Activated CD4-positive, alpha-beta memory T cell treated with anti-CD3 and anti-CD28 coated beads for 36 hours (primary cell): ENCODE measurements at places on chromosomes 3 and 15. TPM values are rescaled to one million over a fixed set of nuclear protein-coding genes. Genes with fewer than 3 reads are reported as not detected.

DNA sequence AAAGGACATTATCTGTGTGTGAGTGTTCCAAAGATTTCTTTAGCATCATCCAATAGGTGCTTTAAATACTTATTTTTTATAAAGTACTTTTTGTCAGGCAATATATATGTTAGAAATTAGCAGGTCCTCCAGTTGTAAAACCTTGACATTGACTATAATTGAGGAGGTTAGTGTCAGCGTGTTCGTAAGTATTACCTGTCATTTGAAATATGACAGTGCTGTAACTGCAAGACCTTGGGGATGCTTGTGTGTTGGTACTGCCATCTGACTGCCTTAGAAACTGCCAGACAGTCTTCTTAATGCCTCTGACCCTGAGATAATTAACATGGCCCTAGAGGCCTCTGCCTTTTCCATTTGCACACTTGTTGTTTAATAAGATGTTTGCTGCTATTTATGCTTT lies 170.7 kb downstream of the NAALADL2 start:
- H3K4me3 ChIP-seq: no peak overlapping the region
- no peaks in the 10 kb centered on the region for H3K36me3 ChIP-seq
- no peaks in the 10 kb centered on the region for H3K27me3 ChIP-seq
- DNase-seq: no peak
- no peaks in the 10 kb centered on the region for H3K4me1 ChIP-seq
- no peak overlapping the region for H3K27ac ChIP-seq

GRCh38 chr3:1228289-1228688 lies 135.5 kb downstream of the CNTN6 start:
- DNase-seq: no peak
- no peaks in the 10 kb centered on the region for H3K4me1 ChIP-seq
- H3K36me3 ChIP-seq: no peaks in the 10 kb centered on the region
- H3K27me3 ChIP-seq: no peaks in the 10 kb centered on the region
- H3K4me3 ChIP-seq: no peak overlapping the region

DNA sequence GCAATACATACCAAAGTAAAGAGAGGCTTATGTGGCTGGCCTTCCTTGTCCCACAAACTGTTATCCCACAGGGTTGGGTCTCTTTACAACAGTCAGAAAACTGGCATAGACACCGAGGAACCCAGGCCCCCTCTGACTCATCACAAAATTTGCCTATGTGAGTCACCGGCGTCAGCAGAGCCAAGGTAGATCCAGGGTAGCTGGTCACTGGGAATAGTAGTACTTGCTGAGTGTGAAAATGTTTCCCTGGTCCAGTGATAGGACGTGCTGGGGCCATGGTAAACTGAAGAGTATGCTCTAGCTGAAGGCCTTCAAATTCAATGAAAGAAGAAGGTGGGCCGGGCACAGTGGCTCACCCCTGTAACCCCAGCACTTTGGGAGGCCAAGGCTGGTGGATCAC lies 27.1 kb upstream of the SKIL start:
- H3K4me1 ChIP-seq: peaks cover 2% of the 10 kb centered on the region
- no peaks in the 10 kb centered on the region for H3K36me3 ChIP-seq
- no peaks in the 10 kb centered on the region for H3K27me3 ChIP-seq

- no peak overlapping the region for H3K4me3 ChIP-seq
- no peak overlapping the region for H3K27ac ChIP-seq
These were observed 227.5 kb upstream of the EPHA3 start for GRCh38 chr3:88879905-88880304.

DNA sequence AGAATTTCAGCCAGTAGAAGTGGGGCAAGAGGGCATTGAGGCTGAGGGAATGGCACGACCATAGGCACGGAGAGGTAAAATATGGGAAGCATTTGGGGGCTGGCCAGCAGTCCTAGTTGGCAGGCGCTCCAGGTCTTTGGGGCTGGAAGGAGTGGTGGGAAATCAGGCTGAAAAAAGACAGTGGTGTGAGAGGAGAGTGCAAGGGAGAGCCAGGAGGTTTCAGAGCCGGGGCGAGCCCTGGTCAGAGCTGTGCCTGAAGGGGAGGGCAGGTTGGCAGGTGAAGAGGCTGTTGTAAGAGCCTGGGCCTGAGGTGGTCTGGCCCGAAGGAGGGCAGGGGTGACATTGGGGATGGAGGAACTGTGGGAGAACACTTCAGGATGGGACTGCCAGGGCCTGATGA lies 1.6 kb upstream of the IDH3A start:
- H3K27me3 ChIP-seq: no peaks in the 10 kb centered on the region
- peaks cover 3% of the 10 kb centered on the region for H3K36me3 ChIP-seq
- no peak overlapping the region for H3K27ac ChIP-seq
- peaks cover 30% of the 10 kb centered on the region for H3K4me1 ChIP-seq

GRCh38 chr15:31160740-31161495 lies 59.4 kb upstream of the TRPM1 start:
- H3K27ac ChIP-seq: no peak overlapping the region
- peaks cover 2% of the 10 kb centered on the region for H3K4me1 ChIP-seq
- no peaks in the 10 kb centered on the region for H3K36me3 ChIP-seq
- DNase-seq: no peak

GRCh38 chr3:30904996-30905395 lies 10.5 kb upstream of the GADL1 start:
- no peak overlapping the region for H3K27ac ChIP-seq
- no peak overlapping the region for H3K4me3 ChIP-seq
- H3K4me1 ChIP-seq: no peaks in the 10 kb centered on the region
- no peaks in the 10 kb centered on the region for H3K27me3 ChIP-seq
- DNase-seq: no peak

- H3K36me3 ChIP-seq: no peaks in the 10 kb centered on the region
- H3K4me1 ChIP-seq: peaks cover 45% of the 10 kb centered on the region
- H3K27me3 ChIP-seq: no peaks in the 10 kb centered on the region
- no peak overlapping the region for H3K27ac ChIP-seq
These were observed 48.9 kb downstream of the APBA2 start for GRCh38 chr15:28934645-28935044.

DNA sequence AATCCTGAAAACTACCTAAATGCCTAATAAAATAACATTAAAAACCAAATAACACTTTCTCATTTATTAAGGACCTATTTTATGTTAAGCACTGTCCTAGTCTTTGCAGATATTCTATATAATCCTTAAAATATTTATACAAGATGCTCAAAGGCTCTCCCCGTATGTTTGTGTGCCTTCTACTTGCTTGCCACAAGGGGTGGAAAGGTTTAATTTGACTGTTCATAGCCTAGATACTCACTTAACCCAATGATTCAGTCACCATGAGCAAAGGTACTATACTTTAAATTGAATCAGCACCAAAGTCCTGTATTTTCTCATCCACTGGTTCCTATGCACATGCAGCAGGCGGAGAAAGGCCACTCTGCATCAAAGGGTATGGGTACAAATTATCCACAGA lies 32.0 kb downstream of the LSAMP start:
- no peaks in the 10 kb centered on the region for H3K36me3 ChIP-seq
- no peak overlapping the region for H3K27ac ChIP-seq
- H3K4me1 ChIP-seq: no peaks in the 10 kb centered on the region
- H3K4me3 ChIP-seq: no peak overlapping the region
- H3K27me3 ChIP-seq: no peaks in the 10 kb centered on the region
- no peak for DNase-seq

Gene GOLGA6B
- not detected for total RNA-seq

Gene RHOA
- total RNA-seq: 497 TPM

- DNase-seq: no peak
- no peak overlapping the region for H3K27ac ChIP-seq
- H3K36me3 ChIP-seq: no peaks in the 10 kb centered on the region
- no peaks in the 10 kb centered on the region for H3K4me1 ChIP-seq
- no peak overlapping the region for H3K4me3 ChIP-seq
- peaks cover 40% of the 10 kb centered on the region for H3K27me3 ChIP-seq
These were observed 5.9 kb upstream of the SYNM start for GRCh38 chr15:99098991-99099390.

DNA sequence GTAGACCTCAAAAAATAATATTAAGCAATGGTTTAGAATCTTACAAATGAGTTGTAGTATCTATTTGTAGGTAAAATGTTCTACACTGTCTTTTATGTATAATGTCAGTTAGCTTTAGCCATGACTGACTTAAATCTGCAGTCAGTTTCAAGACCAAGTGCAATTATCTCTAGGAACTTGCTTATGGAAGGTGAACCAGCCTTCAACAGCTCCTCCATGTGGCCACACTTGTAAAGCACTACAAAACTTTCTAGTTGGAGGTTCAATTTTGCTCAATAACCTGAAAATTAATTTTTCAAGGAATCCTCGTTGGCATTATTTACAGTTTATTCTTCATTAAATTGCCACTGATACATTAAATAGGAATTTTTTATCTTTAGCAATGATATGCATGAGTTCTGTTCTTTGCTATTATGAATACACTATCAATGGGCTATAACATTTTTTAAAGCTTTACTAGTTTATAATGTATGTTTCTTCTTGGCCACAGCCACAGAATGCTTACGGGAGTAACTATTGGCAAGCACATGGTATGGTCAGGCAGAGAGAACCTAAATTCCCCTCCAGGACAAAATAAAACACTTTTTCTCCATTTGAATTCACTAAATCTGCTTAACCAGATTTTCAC lies 315.3 kb upstream of the UBE2E2 start:
- no peak overlapping the region for H3K4me3 ChIP-seq
- H3K36me3 ChIP-seq: no peaks in the 10 kb centered on the region
- DNase-seq: no peak
- no peaks in the 10 kb centered on the region for H3K4me1 ChIP-seq
- H3K27ac ChIP-seq: no peak overlapping the region

Gene SOX14
- not detected for total RNA-seq

Gene GOLGA8K
- total RNA-seq: not detected

GRCh38 chr3:53083521-53083920 lies 37.6 kb upstream of the SFMBT1 start:
- H3K27me3 ChIP-seq: no peaks in the 10 kb centered on the region
- H3K4me1 ChIP-seq: peaks cover 2% of the 10 kb centered on the region
- no peak overlapping the region for H3K27ac ChIP-seq

Gene COL6A5
- total RNA-seq: not detected

- no peaks in the 10 kb centered on the region for H3K36me3 ChIP-seq
- H3K4me1 ChIP-seq: peaks cover 73% of the 10 kb centered on the region
- no peak overlapping the region for H3K4me3 ChIP-seq
- no peak overlapping the region for H3K27ac ChIP-seq
These were observed 94.9 kb downstream of the AKAP13 start for GRCh38 chr15:85475317-85475701.

Gene GOLGA8T
- not detected for total RNA-seq

Gene CCR9
- total RNA-seq: not detected
